ENCODE measurements at places on chromosomes 6 and 20. TPM values are rescaled to one million over a fixed set of nuclear protein-coding genes. Genes with fewer than 3 reads are reported as not detected.

GRCh38 chr6:71412559-71413140, 124.0 kb downstream of the OGFRL1 start:
- no peaks in the 10 kb centered on the region for H3K27me3 ChIP-seq
- H3K4me3 ChIP-seq, result no peak overlapping the region
- no peaks in the 10 kb centered on the region for H3K4me1 ChIP-seq

GRCh38 chr20:3407040-3407770, at the start of gene DNAAF9:
DNAAF9 (minus strand) TSS chr20:3407669; CDS start chr20:3407557, 112 bp downstream.
- no peaks in the 10 kb centered on the region for H3K36me3 ChIP-seq
- no peaks in the 10 kb centered on the region for H3K27me3 ChIP-seq
- peak within 1 kb of the TSS; percentile 74 for H3K27ac ChIP-seq
- no peaks in the 10 kb centered on the region for H3K4me1 ChIP-seq

DNA sequence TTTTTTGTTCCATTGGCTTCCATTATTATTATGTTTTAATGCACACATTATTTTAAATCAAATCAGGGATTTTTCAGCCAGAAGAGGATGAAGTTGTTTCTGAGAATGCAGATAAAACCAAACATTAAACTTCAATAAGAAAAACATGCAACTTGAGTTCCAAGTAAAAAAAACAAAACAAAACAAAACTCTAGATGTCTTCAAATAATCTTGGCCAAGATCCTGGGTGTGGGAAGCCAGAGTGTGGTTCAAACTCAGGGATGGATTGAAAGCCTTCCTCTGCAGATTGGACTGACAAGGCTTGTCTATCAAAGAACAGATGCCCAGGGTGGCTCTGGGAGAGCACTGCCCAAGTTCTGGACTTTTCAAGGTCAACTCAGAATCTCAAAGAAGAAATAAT, 134.1 kb downstream of the LCA5 start:
- no peaks in the 10 kb centered on the region for H3K36me3 ChIP-seq
- H3K27ac ChIP-seq, result no peak overlapping the region
- no peak for DNase-seq
- H3K4me1 ChIP-seq, result no peaks in the 10 kb centered on the region
- H3K4me3 ChIP-seq, result no peak overlapping the region

DNA sequence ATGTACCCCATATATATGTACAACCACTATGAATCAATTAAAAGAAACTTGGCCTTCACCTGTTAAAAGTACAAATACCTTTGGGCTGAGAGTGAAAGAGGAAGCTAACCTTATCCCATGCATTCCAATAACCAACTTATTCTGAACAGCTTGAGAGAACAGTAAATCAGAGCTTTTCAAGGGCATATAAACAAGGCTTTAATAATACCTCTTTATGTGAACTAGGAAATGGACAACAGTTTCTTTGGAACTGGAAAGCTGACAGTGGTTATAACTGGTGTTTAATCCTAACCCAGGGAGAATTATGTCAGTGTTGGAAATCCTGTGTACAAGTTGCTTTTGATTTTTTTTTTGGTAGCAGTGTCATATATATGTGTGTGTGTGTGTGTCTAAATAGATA, 170.5 kb downstream of the TFAP2B start:
- no peaks in the 10 kb centered on the region for H3K27me3 ChIP-seq
- H3K4me1 ChIP-seq, result no peaks in the 10 kb centered on the region
- no peak overlapping the region for H3K27ac ChIP-seq
- H3K4me3 ChIP-seq, result no peak overlapping the region
- DNase-seq, result no peak
- H3K36me3 ChIP-seq, result no peaks in the 10 kb centered on the region

- no peaks in the 10 kb centered on the region for H3K27me3 ChIP-seq
- H3K4me1 ChIP-seq, result no peaks in the 10 kb centered on the region
- H3K4me3 ChIP-seq, result no peak overlapping the region
- no peak for DNase-seq
- no peak overlapping the region for H3K27ac ChIP-seq
Observed at GRCh38 chr6:10101551-10102252, 313.2 kb downstream of the TFAP2A start.

DNA sequence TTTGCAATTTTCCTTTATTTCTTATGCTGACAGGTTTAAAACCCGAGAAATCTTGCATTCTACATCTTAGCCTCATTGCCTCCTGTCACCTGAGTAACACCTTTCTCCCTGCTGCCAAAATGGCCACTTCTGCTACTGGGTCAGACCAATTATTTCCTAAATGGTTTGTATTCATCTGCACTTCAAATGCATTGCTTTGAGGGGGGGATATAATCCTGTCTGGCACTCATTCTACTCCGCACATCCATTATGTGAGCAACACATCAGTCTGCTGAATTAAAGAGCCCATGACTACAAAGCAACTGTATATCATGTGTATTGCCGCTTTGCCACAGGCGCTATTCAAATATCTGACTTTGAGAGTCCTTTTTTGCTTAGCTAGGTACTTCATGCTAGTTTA, 141.6 kb upstream of the TSHZ2 start:
- no peaks in the 10 kb centered on the region for H3K36me3 ChIP-seq
- no peaks in the 10 kb centered on the region for H3K27me3 ChIP-seq
- DNase-seq, result no peak
- no peaks in the 10 kb centered on the region for H3K4me1 ChIP-seq

GRCh38 chr6:148776321-148777308, 29.8 kb downstream of the UST start:
- H3K4me1 ChIP-seq, result no peaks in the 10 kb centered on the region
- H3K27me3 ChIP-seq, result no peaks in the 10 kb centered on the region
- H3K36me3 ChIP-seq, result no peaks in the 10 kb centered on the region

- no peak for DNase-seq
- no peak overlapping the region for H3K4me3 ChIP-seq
- H3K4me1 ChIP-seq, result peaks cover 3% of the 10 kb centered on the region
- H3K27ac ChIP-seq, result no peak overlapping the region
Observed at GRCh38 chr6:15526212-15526701, 136.6 kb downstream of the DTNBP1 start.

MAS1 gene
- not detected for total RNA-seq

NMBR gene
- not detected for total RNA-seq
